ENCODE measurements at places on chromosomes 12 and 14.

DNA sequence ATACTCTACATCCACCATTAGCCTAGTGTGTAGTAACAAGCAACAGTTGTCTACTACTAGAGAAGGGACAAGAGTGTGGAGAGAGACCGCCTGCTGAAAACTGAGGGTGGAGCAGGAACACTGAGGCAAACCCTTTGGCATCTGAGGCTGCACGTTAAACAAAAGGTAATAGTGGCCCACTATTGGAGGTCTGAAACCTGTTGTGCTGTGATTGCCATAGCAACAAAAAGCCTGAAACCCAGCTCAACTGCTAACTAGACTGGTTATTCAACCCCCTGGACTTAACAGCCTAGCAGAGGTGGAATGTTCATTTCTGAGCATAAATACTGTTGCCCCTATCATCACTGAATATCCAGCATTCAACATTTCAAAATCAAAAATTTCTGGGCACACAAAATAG, 43.0 kb downstream of the PPP4R4 start:
- DNase-seq, result no peak

DNA sequence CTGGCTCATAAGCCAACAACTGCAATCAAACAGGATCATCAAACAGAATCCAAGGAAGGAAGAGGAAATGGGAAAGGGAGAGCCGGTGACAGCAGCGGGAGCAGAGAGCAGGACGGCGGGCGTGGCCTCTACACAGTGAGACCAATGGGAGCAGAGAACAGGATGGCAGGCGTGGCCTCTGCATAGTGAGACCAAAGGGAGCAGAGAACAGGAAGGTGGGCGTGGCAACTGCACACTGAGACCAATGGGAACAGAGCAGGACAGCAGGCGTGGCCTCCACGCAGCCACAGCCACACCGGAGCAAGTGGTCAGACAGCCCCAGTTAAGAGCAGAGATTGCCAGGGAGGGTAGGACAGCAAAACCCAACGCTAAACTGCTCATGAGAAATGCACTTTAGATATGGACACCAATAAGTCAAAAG, 16.4 kb downstream of the LRCOL1 start:
- no peak for DNase-seq

DNA sequence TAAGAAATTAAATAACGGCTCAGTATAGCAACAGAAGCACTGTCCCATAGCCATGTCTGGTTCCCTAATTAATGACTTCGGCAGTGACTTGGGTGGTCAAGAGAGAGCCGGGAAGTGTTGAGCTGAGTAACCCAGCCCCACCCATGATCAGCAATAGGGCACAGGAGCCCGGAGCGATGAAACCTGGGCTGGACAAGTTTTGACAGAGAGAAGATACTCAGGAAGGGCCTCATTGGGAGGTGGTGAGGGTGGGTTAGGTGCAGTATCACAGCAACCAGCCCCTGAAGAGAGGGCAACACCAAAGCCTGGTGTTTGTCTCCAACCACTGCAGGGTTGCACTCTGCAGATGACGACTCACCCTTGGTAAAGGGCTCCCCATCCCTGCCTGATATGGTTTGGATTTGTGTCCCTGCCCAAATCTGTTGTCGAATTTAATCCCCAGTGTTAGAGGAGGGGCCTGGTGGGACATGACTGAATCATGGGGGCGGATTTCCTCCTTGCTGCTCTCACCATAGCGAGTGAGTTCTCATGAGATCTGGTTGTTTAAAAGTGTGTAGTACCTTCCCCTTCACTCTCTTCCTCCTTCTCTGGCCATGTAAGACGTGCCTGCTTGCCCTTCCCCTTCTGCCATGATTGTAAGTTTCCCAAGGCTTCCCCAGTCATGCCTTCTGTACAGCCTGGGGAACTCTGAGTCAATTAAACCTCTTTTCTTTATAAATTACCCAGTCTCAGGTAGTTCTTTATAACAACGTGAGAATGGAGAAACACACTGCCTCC, 124.9 kb upstream of the MED13L start:
- no peak for DNase-seq

GRCh38 chr12:21369141-21369980, 3.3 kb upstream of the IAPP start:
- DNase-seq, result no peak

DNA sequence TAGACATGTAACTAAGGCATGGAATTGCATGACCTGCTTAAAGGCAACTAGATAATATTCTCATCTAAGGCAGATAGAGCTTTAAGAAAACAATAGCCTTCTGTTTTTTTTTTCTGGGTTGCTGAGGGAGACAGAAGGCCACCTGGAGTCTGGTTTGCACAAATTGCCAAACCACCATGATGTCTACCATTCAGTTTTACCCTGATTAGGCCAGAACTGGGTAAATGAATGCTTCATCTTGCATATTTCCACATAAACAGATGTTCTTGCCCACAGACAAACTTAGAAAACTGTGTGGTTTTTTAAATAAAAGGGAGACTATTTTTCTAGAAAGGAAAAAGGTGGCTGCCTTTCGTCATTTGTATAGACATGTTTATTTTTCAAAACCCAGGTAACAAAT, 278.7 kb upstream of the PRICKLE1 start:
- DNase-seq, result no peak

DNA sequence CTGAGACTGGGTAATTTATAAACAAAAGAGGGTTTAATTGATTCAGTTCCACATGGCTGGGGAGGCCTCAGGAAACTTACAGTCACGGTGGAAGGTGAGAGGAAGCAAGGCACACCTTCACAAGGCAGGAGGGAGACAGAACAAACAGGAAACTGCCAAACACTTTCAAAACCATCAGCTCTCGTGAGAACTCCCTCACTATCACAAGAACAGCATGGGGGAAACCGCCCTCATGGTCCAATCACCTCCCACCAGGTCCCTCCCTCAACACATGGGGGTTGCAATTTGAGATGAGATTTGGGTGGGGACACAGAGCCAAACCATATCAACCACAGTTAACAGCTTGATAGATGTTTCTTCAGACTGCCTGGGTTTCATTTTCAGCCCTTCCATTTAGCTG, 6.2 kb upstream of the GNPNAT1 start:
- no peak for DNase-seq

DNA sequence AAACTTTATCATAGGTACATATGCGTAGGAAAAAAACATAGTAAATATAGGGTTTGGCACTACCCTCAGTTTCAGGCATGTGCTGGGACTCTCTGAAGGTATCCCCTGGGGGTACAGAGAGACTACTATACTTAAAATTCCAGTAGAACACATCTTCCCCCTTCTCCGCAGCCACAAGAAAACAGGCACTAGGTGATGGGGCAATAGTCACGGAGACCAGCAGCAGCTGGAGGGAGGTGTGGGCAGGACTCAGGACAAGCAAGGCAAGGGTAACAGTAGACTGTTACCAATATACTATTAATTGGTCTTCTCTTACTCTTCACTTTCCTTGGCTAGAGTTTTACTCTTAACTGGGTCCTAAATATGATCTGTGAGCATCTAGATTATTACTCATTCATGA, 4.6 kb upstream of the PAPOLA start:
- DNase-seq, result no peak

All from GM12891 (cell line).